ENCODE measurements at places on chromosomes 4 and X. TPM values are rescaled to one million over a fixed set of nuclear protein-coding genes. Genes with fewer than 3 reads are reported as not detected.

DNA sequence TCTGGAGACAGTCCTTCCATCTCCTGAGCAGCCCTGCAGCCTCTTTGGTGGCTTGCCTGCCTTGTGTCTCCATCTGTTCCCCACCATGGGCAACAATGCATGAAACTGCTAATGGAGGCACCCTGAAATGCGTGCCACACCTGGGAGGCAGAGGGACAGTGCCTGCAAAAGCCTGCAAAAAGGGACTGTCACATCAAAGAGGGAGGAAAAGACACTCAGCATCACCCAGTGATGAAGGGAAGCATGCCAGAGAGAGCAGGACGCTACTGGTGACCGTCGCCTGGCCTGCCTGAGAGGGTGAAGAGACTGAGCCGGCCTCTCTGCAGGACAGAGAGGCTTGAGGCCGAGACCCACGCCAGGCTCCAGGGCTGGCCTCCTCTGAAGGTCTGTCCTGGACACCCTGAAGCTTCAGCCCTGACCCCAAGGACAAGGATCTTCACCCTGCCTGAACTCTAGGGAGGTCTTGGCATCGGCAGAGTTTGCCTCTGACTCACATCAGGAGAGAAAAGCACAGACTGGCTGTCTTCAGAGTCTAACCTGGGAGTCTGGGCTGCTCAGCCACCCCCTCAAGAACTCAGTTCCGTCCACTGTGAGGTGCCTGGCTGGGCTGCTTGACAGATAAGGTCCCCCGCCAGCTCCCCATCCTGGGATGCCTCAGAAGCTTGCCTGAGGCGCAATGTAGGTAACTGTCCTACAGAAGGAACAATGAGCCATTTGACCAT is 8.1 kb downstream of the ACSL1 start:
- no peak for DNase-seq

- no peak for DNase-seq
Observed at GRCh38 chrX:74519870-74520269, 94.6 kb downstream of the RLIM start.

DNA sequence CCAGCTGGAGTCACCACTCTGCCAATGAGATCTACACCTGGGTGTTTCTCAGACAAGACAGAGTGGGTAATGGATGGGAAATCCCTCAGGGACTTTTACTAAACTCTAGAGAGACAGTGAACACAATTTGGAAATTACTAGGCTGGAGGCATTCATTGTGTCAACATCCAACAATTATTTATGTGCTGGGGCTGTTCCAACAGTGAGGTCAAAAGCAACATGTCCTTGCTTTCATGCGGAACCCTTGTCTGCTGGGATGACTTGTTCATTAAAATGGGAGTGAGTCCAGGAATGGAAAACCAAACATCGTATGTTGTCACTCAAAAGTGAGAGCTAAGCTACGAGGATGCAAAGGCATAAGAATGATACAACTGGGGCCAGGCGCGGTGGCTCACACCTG is 54.0 kb downstream of the DRD5 start:
- DNase-seq = no peak

DNA sequence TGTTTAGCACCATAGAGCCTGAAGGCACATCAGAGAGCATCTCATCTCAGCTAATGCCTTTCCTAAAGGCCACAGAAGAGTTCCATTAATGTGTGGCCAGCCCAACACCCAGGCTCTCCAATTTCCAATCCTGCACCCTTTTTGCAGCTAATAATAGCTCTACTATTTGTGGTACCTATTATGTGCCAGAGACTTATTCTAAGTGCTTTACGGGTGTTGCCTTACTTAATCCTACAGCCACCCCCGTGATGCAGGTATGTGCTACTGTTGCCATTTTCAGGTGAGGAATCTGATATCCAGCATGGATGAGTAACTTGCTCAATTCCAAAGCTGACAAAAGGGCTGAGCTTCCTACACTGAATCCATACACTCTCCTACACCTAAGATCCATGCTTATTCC is 217.6 kb upstream of the GALNT7 start:
- no peak for DNase-seq

KLHL4 gene
- total RNA-seq = 2.5 TPM

- no peak for DNase-seq
Observed at GRCh38 chr4:184684491-184685189, 35.1 kb downstream of the PRIMPOL start.

- no peak for DNase-seq
Observed at GRCh38 chr4:80343887-80344286, 8.4 kb downstream of the CFAP299 start.

GRCh38 chr4:182548156-182548555 is 305.0 kb downstream of the TENM3 start:
- DNase-seq = no peak

DNA sequence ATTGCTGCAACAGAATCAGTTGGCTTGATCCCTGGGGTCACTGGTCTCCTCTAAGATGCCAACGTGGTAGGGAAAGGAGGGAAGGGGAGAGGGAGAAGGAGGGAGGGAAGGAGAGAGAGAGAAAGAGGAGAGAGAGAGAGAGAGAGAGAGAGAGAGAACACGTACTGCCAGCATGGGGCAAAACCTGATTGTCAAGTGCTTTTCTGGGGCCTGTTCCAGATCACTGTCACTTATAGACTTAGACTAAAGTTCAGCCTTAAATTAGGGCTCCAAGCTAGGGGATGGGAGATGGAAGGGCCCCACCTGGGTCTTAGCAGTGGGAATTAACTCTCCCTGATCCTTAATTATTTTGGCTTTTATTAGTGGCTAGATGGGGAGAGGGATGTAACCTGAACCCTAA is 12.9 kb downstream of the SHROOM4 start:
- DNase-seq = no peak

REELD1 gene
- total RNA-seq = not detected
